ENCODE measurements at places on chromosomes 5 and 9.

DNA sequence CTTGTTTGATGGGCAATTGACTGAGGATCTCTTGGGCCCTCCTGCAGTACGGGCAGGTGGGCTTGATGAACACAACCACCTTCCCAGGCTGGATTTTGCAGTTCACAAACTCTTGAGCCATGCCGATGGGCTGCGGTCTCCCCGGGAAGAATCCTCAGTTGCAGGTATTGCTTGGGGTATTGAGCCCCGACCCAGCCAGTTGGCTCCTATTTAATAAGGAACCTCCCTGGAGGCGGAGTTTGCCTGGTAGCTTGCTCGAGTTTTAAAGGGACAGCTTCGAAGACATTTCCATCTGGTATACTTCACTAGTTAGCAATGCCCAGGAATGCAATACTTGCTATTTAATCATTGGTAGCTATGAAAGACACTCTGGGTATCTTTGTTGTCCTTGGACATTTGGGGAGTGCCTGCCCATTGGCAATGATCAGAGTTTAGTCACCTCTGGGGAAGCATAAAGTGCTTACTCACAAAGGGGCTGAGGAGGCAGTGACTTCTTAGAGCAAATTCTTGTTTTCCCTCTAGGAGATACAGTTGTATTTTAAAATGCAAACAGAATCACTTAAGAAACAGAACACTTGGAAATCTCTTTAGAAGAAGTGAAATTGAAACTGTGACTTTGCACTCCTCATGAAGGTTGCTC, at the start of gene GLRX:
Gene GLRX (minus strand): TSS at position 185 of the 640 bp plus-strand sequence. CDS start 64 bp downstream, at position 121.
- DNase-seq, result peak; percentile 81

GRCh38 chr9:76530458-76531110, 71.6 kb downstream of the GCNT1 start:
- no peak for DNase-seq

GRCh38 chr5:31531543-31531887, 378 bp downstream of the DROSHA start:
- DNase-seq, result peak; percentile 9

- DNase-seq, result no peak
Observed at GRCh38 chr5:25850581-25850980, 1187.8 kb downstream of the CDH9 start.

DNA sequence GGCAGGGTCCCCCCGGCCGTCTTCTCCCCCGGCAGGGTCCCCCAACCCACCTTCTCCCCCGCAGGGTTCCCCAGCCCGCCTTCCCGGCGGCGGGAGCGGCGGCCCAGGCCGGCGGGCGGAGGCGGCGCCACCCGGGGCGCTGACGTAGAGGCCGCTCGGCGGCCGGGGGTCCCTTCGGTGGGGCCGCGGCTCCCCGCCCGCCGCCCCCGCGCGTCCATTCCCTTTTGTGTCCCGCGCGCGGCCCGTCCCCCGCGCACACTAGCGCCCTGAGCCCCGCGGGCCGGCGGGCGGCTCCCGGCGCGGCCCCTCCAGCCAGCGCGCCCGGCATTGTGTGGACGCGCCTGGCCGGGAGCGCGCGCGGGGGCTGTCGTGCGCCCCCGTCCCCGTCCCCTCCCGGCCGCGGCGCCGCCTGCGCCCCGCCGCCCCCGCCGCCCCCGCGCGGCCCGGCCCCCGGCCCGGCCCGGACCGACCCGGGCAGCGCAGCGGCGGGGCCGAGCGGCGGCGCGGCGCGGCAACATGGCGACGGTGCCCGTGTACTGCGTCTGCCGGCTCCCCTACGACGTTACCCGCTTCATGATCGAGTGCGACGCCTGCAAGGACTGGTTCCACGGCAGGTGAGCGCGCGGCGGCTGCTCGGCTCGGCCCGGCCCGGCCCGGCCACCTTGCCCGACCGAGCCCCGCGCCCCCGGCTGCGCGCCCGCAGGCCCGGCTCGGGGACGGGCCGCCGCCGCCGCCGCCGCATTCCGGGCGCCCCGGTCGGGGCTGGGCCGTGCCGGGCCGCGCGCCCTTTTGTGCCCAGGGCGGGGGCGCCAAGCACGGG, at the start of gene PHF2:
Gene PHF2 (plus strand): TSS at position 327 of the 820 bp plus-strand sequence. CDS start 190 bp downstream, at position 517.
- DNase-seq, result no peak

DNA sequence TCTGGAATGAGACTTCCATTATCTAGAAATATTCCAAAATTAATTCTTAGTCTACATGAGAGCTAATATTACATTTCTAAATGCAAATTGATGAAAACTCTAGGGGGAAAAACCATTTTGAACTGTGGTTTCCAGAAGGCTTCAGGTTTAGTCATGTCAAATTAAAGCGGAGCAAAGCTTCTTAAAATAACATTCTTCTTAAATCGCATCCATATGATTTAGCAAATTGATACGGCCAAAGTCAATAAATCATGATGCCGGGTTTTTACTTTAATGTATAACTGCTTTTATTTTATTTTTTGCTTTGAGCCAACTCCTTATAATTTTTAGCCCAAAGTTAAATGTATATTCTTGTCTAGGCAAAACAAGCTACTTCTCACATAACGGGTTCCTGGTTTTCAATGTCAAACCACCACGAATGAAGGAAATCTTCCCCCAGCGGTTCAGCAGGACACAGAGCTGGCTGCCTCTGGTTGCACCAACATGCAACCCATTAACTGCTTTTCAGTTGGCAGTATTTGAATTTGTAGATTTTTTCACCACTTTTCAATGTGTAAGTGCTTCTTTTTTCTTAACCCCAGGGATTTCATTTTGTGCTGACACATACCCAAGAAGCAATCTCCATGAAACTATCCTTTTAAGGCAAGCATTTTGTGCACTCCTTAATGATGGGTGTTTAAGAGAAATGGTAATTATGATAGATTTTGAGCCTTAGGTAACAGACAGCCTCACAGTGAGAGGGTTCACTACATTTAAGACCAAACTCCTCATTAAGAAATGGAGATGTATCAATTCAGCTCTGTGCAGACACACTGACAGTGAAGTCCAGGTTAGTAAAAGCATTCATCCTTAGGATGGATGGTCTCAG, 35.5 kb downstream of the EFNA5 start:
- no peak for DNase-seq

GRCh38 chr9:5866272-5866671, 24.4 kb upstream of the MLANA start:
- DNase-seq, result no peak

DNA sequence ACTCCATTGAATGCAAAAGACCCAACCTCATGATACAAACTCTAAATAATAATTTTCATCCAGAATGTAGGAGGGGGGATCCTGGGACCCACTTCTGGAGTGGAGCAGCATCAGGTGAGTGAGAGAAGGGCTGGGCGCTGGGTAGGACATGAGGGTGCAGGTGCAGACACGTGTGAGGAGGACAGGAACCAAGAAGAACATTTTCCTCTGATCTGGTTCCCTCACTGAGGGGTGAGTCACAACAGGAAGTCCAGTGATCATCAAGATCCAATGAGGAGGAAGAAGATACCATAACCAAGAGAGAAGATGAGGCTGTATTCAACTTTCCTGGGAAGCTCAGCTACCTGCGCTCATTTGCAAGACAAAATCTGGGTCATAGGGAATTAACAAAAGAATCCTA, 57.4 kb downstream of the SFXN1 start:
- DNase-seq, result no peak

GRCh38 chr9:78566948-78567675, 270.2 kb downstream of the PSAT1 start:
- DNase-seq, result no peak

GRCh38 chr9:17739736-17740135, 160.9 kb downstream of the SH3GL2 start:
- no peak for DNase-seq

DNA sequence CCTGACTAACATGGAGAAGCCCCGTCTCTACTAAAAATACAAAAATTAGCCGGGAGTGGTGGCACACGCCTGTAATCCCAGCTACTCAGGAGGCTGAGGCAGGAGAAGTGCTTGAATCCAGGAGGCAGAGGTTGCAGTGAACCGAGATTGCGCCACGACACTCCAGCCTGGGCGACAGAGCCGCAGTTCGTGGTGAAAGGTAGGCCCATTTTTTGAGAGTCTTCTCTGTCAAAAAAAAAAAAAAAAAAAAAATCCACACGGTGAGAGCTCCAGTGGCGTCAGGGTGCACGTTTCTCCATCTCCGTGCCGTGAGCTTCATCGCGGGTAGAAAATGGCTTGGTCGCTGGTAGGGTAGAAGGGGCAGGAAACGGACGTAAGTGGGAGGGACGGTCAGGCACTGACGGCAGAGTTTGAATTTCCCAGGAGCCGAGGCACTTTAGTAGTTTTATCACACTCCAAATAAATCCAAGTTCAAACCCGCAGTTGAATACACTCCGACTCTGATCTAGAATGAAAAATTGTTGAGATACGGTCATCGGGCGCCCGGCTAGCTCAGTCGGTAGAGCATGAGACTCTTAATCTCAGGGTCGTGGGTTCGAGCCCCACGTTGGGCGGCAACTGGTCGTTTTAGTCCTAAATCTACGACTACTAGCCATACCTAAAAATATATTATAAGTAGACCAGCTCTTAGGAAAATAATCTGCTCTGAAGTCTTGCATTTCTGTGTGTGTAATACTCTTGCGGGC, 2.4 kb upstream of the TRIM7 start:
- peak; percentile 96 for DNase-seq

GRCh38 chr5:115586525-115587146, 15.6 kb downstream of the TICAM2 start:
- DNase-seq, result peak; percentile 18

- DNase-seq, result no peak
Observed at GRCh38 chr9:96161819-96162218, 140.2 kb downstream of the HSD17B3 start.

GRCh38 chr9:114166614-114167572, 11.6 kb downstream of the COL27A1 start:
- no peak for DNase-seq

- DNase-seq, result no peak
Observed at GRCh38 chr5:44532981-44533380, 143.8 kb upstream of the FGF10 start.

- DNase-seq, result no peak
Observed at GRCh38 chr5:144144956-144145751, 25.3 kb downstream of the YIPF5 start.

DNA sequence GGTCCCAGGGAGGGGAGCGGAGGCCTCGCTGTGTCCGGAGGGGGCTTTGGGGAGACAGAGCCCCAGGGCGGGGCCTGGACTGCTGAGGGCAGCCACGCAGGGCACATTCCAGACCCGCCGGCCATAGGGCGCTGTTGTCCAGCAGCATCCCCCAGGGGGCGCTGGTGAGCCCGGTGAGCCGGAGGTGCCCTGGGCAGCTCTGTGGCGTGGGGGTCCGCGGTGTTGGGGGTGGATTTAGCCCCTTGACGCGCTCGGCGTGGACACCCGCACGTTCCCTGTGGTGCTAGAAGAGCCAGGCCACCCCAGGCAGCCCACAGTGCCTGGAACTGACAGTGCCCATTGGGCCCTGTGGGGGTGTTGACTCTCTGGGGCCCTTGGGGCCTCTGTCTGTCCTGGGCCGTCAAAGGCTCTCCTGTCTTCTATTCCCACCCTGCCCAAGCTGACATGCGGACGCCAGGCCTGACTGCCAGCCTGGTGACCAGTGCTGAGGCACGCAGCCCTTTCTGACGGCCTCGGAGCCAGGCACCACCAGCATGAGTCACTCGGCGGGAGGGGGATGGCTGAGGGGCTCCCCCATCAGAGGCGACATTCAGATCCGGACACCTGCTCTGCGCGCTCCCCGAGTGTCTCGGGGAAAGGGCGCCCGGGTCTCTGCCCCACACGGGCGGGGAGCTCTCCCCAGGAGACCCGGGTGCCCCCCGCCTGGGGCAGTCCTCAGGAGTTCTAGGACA, 23.9 kb downstream of the TPPP start:
- no peak for DNase-seq

DNA sequence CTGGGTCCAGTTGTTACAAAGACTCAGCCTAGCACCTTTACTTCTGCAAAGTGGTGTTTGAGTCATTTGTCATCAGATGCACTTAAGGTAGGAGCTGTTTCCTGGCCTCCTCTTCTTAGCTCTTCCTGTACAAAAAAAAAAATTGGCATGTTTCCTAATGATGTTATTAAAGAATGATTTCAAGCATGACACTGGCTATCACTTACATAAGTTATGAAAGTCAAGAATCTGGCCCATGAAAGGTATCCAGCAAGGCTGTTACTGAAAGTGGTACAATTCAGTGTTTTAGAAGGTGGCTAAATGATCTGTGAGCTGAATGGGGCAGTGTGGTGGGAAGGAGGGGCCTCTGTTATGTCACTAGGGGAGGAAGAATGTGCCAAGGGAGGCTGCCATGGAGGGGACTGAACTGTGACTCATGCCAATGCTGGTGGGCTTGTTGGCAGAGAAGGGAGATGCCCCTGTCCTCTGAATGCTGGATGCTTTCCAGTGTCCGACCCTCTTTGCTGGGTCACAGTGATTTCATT, 175.1 kb upstream of the MAP1B start:
- peak; percentile 84 for DNase-seq

GRCh38 chr5:121462441-121462840, 389.2 kb upstream of the FTMT start:
- no peak for DNase-seq

DNA sequence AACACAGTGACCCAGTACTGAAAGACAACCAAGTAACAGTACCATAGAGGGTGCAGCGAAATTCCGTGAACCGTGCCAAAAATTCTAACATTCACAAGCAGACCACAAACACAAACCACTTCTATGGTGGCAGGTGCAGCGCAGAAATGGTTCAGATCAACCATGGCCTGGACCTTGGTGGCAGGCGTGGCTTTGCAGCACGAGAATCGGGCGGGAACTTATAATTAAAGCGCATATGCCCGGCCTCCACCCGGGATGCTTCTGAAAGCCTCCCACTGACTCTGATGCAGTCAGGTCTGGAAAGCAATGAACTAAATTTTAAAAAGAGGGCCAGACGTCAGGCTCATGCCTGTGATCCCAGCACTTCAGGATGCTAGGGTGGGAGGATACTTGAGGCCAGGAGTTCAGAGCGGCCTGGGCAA, 68.0 kb upstream of the TBC1D9B start:
- DNase-seq, result no peak

DNA sequence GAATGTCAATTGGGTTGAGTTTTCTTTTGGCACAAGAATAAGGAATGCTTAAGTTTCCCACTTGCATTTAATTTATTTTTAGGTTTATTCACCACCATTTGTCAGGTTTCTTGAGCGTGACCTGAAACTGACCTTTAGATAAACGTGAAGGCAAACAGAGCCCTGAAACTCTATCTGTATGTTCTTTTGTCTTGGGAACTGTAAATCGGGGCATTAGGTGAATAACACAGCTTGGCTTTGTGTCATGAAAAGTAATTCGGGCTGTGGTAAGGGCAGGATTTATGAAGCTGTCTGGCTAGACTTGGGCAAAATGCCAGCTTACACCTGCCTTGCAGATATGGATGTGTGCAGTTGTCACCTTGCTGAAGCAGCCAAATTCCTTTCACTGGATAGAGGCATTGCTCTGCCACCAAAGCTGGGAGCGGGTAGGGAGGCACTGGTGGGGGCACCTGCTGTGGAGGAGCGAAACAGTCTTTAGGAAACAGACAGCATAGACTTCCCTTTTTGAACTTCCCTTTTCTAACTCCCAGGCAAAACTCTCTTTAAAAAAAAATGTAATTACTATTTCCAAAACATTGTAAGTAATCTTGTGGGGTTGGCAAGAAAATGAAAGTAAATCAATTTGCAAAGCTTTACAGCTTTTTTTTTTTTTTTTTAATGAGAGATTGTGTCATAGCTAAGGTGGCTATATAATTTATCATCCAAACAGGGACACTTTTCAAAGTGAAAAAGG, 545.2 kb downstream of the CSNK1G3 start:
- DNase-seq, result no peak
